ENCODE measurements at places on chromosomes 2 and 18.

- DNase-seq = no peak
These were observed 239.4 kb upstream of the HNMT start for GRCh38 chr2:137724912-137725311.

GRCh38 chr2:144030791-144031190, 489.1 kb downstream of the ZEB2 start:
- DNase-seq = no peak

GRCh38 chr18:72541871-72542332, 2.2 kb downstream of the CBLN2 start:
- DNase-seq = no peak

DNA sequence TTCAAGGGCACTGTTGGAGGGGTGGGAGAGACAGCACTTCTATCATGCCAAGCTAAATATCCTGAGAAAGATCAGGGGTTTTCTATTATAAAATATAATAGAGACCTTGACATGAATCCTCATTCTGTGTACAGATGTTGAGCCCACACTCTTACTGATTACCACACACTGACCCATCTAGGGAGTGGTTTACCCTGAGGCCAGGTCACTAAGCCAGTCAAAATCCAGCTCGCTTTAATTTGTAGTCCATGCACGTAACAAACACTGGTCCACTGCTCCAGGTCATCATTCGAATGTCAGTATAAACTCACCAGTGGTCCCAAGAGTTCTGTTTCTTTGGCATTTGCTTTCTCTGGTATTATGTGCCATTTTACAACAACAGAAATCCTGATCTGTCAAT, 96.4 kb downstream of the SLC8A1 start:
- DNase-seq = no peak

GRCh38 chr2:128504246-128505149, 185.8 kb upstream of the HS6ST1 start:
- no peak for DNase-seq

DNA sequence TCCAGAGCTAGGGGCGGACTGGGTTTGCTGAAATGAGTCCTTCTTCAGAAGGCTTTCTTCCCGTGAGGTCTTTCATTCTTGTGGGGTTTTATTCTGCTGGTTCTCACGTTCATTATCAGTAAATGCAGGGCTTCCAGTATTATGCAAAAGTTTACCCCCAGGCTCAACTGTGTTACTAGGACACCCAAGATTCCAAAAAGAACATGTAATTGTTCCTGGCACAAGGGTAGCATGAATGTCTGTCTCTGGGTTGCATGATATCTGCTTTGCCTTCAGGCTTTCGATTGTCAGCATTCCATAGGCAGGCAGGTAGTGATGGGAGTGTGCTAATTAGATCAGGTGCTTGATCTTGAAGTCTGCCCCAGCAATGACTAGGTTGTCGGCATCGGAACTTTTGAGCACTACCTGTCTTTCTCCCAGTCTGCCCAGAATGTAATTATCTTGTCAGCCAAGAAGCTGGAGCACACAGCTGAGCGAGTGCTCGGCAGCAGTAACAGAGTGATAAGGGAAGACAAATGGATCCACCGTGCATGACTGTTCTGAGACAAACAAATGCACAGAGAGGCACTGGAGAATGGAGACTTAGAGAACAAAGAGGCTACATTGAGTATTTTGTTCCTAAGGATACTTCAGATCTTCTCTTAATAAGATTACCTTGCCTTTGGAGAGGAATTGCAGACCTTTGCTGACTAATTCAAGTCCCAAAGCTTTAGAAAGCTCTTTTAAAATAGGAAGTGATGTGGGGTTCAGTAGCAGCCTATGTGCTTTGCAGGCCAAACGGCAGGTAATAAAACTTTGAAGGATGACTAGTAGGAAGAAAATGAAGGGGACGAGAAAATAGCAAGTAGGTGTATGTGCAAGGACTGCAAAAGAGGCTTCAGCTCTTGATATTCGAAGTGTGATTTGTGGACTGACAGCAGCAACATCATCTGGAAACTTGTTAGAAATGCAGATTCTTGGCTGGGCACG, 41.9 kb downstream of the ITGB6 start:
- DNase-seq = no peak
